ENCODE measurements at places on chromosomes 3 and 15.

DNA sequence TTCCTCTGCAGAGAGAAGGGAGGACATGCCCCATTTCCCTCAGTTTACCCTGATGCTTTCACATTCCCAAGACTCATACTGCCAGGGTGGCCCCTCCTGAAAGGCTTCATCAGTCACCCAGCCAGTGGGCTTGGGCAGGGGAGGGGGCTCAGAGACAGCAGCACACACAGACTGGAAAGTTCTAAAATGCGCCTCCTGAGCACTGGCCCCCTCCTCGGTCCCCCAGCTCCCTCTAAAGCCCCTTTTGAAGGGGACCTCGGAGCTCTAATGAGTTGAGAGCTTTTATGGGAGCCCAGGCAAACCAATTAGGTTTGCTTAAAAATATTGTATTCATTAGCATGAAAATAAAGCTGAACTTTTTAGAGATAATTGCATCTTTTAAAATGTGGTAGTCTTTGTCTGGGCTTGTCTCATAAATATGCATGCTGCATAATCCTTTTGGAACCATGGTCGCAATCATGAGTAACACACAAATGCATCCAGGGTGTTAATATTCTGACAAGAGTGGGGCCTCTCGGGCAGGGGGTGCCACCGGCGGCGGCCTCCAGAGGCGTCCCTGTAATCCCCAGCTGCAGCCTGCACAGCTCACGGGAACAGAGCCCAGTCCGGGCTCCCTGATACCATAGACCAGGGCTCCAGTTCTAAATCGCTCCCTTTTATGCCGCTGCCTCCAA is 78.5 kb downstream of the RPLP1 start:
- DNase-seq: no peak

DNA sequence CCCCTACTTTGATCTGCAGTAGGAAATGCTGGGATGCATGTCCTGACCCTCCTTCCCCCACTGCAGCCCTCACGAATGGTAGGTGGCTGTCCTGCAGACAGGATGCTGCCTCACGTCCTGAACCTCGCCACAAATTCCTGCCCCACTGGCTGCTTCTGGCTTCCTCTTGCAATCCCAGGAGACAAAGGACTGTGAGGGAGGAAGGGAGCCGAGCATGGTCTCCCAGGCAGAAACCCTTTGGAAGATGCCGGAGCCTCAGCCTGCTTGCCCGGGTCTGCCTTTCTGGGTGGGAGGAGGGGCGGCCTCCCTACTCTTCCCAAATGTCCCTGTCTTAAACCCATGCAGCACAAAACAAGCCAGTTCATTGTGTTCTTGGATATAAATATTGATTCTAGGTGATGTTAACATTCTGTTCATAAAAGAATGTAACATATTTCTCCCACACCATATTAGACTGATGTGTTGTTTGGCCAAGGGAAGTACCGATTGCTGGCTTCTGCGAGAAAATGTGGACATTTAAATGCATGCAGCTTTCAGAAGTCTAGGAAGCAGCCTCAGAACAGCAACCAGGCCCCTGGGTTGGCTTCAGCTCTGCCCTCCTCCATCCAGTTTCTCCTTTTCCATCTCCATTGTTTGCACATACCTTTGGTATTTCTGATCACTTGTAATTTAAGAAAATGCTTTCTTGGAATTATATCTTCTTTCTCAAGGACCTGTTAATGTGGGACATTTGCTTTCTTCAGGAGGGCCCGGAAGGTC is 75.3 kb downstream of the HMG20A start:
- no peak for DNase-seq

DNA sequence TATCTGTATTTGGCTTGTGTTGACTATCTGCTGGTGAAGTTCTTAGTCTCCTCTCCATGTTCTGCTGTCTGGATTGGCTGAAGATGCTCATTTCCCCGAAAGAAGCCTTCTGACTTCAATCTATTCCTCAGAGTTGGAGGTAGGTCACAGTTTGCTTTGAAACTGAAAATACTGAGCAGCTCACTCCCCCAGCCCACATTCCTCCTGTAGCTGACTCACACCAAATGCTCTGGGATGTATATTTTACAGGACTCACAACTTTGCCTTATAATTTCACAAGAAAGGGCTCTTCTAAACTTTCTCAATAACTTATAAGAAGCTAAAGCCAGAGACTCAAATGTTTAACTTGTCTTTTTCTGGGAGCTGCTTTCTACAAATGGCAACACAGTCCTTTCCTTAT is 36.3 kb upstream of the SNX4 start:
- peak; percentile 49 for DNase-seq

DNA sequence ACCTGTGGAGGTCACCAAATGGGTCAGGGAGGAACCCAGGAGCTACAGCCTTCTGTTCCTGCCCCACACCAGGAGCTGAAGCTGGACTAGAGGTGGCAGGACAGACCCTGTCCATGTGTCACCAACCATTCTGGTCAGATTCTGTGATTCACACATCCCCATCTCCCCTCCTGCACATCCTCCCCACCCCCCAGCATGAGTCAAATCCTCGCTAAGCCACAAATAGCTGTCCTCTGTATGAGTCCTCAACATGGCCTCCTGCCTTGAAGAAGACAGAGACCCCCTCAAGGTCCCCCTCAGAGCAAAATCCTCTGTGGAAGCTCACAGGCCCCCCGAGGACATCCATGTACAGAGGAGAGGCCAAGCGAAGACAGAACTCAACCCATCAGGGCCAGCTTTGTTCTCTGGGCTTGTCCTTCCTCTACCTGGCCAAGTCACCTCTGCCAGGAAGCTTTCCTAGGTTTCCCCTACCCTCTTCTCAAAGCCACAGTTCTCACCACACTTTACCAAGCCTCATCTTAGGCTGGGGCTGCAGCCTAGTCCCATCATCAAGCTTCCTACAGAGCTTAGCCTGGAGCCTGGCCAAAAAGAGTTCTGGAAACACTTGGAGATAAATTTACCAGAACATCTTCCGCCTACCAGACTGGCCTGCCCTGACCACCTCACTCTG is 17.1 kb downstream of the CACNA2D2 start:
- no peak for DNase-seq

- DNase-seq: peak; percentile 96
These were observed 34.2 kb upstream of the VPS8 start for GRCh38 chr3:184777566-184778356.
